Ascending aorta (tissue), 2 donors: ENCODE measurements at places on chromosomes 4 and X. TPM values are rescaled to one million over a fixed set of nuclear protein-coding genes. Genes with fewer than 3 reads are reported as not detected.

GRCh38 chrX:153445106-153445855 is 575 bp downstream of the TREX2 start:
- DNase-seq: no peak

GRCh38 chrX:2632533-2633504 is 58.3 kb upstream of the CD99 start:
- DNase-seq: no peak

DNA sequence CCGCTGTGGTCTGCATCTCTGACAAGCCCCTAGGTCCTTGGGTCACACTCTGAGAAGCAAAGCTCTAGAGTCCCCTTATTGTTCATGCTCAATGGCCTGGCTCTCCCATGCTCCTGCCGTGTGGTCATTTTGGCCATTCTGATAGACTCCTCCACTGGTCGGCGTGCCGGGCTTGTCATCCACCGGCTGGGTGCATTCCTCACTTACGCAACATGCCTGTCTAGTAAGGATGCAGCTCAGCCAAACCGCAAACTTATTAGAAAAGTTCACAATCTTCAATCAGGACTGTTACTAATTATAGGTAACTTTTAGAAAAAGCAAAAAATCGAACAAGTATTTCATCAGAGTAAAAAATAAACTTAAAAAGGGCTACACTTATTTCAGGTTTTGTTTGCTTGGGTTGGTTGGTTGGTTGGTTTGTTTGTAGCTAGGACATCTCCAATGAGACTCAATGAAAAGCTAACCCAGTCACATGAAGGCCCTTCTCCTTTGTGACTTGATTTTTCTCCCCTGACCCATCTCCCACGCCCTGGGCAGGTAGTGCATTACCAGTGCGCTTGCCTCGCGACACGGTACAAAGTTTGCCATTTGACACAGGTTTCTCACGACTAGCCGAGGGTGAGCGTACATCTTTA is 41.0 kb downstream of the IRF2 start:
- DNase-seq: no peak

DNA sequence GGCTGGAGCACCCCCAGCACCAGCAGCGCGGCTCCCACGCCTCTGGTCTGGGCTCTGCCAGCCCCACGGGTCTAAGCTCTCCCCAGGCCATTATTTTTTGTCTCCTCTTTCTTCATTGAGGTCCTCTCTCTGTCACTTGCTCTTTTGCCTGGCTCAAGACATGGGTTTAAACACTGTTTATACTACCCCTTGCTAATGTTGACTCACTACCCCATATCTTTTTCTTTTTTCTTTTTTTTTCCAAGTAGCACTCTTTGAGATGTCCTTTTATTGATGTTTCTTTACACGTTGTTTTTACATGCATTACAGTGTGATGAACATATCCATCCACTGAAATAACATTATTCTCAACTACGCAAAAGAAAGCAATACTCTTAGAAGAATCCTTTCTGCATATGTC is 1.7 kb upstream of the ERVMER34-1 start:
- no peak for DNase-seq

- DNase-seq: no peak
These were observed 222.3 kb upstream of the AGTR2 start for GRCh38 chrX:115948018-115948923.

DNA sequence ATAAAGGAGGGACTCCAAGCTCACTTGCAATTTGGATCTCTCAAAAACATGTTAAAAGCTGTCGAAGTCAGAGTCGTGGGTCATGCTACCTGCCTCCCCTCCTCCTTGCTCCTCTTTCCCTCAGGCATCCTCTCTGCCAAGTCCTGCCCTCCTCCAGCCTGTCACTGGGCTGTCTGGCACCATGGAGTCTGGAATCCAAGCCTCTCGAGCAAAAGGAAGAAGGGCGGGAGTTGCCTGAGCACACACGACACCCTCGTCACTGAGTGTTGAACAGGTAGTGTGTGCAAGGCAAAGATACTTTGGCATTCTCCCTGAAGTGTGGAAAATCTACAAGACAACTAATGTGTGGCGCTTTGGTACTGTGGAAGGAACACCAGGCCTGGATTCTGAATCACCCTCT is 62.2 kb downstream of the HAUS3 start:
- no peak for DNase-seq

DNA sequence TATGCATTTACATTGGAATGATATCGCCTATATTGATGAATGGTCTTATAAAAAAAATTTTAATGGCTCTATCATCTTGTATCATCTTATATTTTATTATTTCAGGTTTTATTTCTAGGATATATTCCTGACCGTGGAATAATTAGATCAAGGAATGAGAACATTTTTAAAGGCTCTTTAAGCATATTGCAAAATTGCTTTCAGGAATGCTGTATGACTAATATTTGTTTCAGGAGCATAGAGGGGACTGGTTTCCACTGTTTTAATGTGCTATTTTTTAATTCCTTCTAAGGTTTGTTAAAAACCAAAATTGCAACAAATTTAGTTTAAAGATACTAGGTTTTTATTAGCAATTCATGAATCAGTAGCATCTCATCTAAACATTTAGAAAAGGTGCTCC is 120.2 kb downstream of the BMPR1B start:
- DNase-seq: no peak

DNA sequence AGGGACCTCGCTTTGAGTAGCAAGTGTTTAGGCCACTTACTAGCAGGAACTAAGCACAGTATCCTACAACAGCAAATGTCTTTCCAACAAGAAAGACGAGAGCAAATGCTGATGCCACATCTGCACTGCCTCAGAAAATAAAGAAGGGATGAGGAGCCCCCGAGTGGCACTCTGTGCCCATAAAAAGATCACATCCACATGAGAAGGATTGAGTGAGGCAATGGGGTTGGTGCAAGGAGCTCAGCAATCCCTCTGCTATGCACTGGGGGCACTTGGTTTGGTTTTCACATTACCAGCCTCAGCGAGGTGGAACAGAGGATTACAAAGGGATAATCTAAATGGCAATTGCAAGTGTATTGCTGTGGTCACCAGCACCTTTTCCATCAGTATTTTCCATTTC is 252.8 kb upstream of the SLC7A11 start:
- no peak for DNase-seq

DNA sequence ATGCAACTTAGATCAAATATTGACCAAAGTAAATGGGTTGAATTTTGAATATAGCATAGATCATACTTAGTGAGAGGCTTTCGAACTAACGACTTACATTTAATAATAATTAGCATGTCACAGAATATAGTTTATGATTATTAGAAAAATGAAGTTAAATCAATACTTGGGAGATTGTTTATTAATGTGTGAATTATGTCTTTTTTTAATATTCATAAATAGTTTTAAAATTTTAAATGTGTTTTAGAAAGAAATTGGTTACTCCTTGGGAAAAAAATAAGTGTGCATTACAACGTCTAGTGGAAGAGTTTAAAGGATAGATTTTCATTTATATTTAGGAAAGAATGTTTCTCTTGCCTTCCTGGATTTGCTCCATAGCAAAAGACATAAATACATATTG is 7.3 kb downstream of the FGA start:
- DNase-seq: no peak

DNA sequence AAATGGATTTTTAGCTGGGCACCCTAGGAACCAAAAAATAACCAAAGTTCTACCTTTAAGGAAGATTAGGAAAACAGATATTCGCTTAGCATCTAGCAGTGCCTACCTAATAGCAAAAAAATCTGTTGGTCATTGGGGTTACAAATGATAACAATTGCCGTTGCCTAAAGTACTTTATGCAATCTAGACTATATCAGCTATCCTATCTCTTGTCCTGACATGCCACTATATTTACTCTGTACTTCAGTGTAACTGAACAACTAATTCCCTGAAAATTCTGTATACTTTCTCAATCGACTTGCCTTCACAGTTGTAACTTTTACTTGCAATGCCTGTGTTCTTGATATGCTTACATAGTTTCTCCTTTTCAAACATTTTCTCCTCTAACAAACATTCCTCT is 282.9 kb upstream of the PCDH7 start:
- DNase-seq: no peak

- no peak for DNase-seq
These were observed 2.4 kb upstream of the NBDY start for GRCh38 chrX:56726605-56727004.

DNA sequence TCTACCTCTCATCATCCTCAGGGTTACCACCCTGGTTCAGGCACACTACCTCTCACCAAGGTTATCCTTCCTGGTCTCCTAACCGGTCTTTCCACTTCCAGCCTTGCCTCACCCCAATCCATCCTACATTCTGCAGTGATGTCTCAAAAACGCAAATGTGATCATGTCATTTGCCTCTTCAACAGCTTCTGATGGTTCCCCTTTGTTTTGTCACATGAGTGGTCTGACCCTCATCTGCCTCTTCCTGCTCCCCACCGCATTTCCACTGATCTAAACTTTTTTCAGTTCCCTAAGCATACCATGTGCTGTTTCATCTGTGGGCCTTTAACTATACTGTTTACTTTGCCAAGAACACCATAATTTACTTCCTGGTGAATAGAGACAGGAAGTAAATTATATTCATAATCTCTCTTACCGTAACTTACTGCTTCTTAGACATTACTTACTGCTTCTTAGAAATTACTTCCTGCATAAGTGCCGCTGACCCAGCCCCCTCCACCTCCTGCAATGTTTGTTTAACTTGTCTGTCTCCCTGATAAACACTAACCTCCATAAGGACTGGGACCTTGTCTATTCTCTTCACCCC is 27.1 kb upstream of the NSUN7 start:
- DNase-seq: no peak

DNA sequence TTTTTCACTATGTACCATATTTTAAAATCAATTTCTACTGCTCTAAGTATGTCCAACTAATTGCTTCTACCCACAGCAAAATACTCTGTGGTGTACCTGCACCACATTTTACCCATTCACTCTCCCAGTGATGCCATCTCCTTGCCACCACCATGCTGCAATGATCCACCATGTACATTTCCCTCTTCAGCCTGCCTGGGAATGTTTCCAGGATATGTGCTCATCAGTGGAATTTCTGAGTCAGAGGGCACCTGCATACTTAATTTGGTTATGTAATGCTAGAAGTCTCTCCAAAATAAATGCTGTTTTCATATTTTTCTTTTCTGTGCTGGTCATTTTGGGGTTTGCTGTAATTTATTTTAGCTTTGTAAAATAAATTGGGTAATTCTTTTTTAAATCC is 33.2 kb upstream of the OCIAD2 start:
- no peak for DNase-seq

DNA sequence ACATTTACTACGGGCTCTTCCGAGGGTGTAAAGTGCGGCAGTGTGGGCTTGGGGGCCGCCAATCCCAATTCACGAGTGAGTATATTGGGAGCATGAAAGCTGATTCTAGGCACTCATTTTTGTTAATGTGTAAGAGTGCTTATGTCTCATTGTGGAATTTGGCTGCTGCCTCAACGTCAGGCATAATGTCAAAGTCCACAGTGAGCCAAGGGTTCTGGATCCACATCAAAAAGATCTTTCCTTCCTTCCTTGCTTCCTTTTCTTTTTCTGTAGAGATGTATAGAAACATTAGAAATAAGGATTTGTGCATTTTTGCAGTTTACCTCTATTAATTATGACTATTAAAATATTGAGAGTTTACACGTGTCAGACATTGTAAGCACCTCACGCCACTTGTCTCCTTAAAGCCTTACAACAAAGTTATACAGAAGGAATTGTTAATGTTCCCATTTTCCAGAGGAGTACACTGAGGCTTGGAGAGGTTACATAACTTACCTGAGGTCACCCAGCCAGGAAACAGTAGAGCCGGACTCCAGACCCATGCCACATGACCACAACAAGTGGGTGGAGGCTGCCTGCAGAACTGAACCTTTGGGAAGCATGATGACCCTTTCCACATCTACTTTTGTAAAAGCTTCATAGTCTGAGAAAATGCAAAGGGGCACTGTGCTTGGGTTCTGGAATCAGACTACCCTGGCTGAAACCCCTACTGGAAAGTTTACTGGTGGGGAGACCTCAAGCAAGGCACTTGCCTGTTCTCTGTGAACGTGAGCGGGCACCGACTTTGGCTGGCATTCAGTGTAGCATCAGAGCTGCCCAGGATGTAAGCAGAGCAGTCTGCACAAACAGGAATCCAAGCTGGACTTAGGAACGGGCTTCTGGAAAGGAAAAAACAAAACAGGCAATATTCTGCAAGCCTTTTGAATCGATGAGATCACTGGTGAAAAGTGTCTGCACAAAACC is 761 bp downstream of the CLRN2 start:
- DNase-seq: no peak

- DNase-seq: no peak
These were observed 50.4 kb downstream of the FABP2 start for GRCh38 chr4:119271361-119272085.

GRCh38 chrX:29113221-29113620 is 526.0 kb downstream of the IL1RAPL1 start:
- DNase-seq: no peak

- DNase-seq: no peak
These were observed 15.4 kb downstream of the EPGN start for GRCh38 chr4:74323663-74324062.

DNA sequence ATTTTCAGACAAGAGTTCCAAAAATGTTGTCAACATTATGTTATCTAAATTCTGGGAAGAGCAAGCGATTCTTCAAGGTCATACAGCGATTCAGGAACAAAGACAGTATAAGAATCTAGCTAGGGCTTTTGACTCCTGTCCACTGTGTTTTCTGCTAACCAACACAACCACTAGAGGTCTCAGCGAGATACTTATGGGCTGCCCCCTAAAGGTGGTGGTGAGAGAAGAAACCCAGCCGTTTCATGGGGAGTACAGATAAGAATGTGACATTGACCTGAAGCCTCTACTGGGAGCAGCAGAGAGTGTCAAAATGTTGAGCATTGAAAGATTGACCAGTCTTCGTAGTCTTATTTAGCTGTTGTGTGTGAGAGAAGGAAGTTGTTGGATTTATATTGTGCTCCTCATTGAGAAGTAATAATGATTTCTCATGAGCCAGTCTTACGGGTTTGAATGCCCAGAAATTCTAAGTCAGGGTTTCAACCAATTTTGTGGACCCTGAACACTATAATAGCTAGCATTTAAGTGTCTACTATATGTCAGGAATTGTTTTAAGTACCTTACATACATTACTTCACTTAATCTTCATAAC is 168.3 kb downstream of the SPRY1 start:
- DNase-seq: no peak

- DNase-seq: no peak
These were observed 40.4 kb upstream of the TLR2 start for GRCh38 chr4:153643406-153644383.

DNA sequence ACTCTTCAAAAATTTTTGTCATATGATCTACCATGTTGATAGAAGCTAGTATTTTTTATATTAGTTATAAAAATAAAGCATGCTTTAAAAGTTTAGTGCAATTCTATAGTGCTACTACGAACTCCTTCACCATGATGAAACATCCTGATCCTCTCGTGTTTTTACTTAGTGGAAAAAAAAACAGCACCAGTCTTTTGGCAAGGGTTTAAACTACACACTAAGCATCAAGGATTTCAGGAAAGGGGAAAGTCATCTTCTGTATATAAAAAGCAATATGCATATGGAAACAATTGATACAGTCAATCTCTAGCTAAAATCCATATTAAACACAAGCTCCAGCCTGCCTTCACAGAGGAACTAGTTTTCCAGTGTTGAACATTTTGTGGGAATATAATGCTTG is 18.7 kb downstream of the CHM start:
- DNase-seq: no peak

The SHROOM4 gene
- total RNA-seq: 25.3 TPM

The RWDD4 gene
- 38.6 TPM for total RNA-seq

The ERVMER34-1 gene
- not detected for total RNA-seq

The FGFBP2 gene
- not detected for total RNA-seq

The DMP1 gene
- not detected for total RNA-seq

The FAM47A gene
- total RNA-seq: not detected

The NRK gene
- total RNA-seq: 3.2 TPM

The BMPR1B gene
- 3.8 TPM for total RNA-seq

The NWD2 gene
- 0.64 TPM for total RNA-seq

The AFM gene
- not detected for total RNA-seq

The SCARB2 gene
- total RNA-seq: 94.1 TPM

The PKD2 gene
- 119 TPM for total RNA-seq
